ENCODE measurements at places on chromosomes 6 and 20.

- no peak for DNase-seq
These were observed 39.1 kb downstream of the NFATC2 start for GRCh38 chr20:51503376-51503775.

GRCh38 chr6:107679457-107679856, 144.7 kb downstream of the SCML4 start:
- DNase-seq = no peak

- no peak for DNase-seq
These were observed 137.7 kb downstream of the INSM1 start for GRCh38 chr20:20505554-20505953.

- no peak for DNase-seq
These were observed 231.2 kb downstream of the ANKRD60 start for GRCh38 chr20:57996936-57997890.

GRCh38 chr6:13611715-13612114, 3.4 kb upstream of the NOL7 start:
- no peak for DNase-seq

Measured in NCI-H1105 (cell line).